Erythroblast (primary cell): ENCODE measurements at places on chromosomes 1 and 21.
A peak's percentile ranks its signal among the peaks of the same experiment; 100 is the strongest.

GRCh38 chr1:65889441-65889840 is 96.7 kb downstream of the PDE4B start:
- DNase-seq = no peak

DNA sequence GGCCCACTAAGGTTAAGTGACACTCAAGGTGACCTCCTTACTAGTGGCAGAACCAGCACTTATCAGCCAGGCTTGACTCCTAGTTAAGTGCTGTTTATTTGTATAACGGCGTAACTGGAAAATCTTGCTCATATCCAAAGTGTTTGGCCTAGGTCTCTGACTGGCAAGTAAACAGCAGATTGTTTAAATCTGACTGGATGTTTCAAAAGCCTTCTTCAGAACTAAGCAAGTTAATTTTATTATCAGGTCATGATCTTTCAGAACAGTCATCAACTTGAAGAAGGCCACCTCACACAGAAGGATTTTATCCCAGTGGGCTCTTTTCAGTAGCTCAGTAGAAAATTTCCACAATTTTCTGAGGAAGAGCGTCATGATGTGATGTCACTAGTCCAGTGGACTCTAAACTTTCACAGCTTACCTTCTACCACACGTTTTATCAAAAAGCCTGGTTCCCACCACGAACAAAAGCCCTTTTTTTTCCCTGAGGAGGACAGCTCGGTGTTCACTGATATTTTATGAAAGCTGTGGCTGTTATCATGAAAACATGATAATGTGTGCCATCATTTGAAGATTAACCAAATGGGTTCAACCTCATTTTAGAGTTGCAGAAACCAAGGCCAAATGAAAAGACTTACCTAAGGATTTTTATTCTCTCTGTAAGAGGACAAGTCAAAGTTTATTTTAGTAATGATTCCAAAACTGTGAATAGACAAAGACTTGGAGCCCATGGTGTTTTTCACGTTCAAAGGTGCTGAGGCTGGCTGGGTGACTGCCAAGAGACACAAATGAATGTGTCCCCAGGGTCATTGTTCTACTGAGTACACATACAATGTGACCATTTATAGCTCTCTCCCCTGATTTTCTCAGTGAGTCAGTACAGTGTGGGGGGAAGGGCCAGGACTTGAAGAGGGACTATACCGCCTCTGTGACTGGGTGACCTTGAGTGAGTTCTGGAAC is 9.1 kb downstream of the SGIP1 start:
- DNase-seq = no peak

- DNase-seq = no peak
Measured at GRCh38 chr1:44792736-44793502, 4.9 kb upstream of the BEST4 start.

GRCh38 chr1:101128846-101129245 is 103.3 kb upstream of the DPH5 start:
- DNase-seq = no peak

DNA sequence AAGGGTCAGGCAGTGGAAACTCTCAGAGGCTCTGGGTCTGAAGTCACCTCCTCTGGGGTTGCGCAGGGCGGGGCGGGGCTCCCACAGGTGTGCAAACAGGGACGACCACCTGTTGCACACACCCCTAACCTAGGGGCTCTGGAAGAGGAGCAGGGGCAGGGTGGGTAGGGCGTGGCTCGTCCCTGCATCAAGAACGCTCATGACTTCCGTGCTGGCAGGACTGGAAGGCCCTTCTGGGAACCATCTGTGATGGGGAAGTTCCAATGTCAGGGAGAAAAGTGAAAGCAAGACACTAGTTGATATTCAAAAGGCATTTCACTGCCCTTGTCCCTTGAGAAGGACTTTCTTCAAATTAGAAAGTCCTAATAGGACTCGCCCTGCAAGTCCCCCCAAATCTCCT is 22.1 kb upstream of the CLSTN1 start:
- DNase-seq = no peak

- no peak for DNase-seq
Measured at GRCh38 chr1:43366601-43367025, 1.2 kb downstream of the ELOVL1 start.

DNA sequence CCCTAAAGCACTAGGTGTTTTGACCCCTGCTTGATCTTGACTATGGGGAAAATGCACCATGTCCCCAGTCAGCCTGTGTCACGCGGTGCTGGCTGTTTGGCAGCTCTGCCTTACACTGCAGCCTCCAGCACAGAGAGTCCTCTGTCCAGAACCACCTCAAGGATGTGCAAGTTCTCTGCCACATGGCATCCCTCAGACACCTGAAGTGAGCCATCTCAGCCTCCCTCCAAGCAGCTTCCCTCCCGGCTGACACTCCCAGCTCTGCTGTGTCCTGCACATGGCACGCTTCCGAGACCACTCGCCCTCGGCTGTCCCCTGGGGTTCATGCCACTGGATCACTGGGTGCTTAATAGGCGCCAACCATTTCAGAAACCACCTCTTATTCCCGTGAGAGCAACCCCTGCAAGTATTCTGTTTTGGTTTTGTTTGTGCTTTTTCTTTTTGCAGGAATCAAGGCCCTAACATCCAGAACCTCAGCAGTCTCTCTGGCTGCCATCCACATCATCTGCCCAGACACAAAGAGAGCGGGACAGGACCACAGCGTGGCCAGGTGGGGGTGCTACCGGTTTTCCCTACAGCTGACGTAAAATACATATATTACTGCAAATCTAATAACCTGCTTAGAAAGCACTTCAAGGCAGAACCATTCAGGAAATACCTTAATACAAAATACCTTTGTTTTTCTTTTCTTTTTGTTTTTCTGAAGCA is 45.7 kb downstream of the CAPZB start:
- peak; percentile 36 for DNase-seq

DNA sequence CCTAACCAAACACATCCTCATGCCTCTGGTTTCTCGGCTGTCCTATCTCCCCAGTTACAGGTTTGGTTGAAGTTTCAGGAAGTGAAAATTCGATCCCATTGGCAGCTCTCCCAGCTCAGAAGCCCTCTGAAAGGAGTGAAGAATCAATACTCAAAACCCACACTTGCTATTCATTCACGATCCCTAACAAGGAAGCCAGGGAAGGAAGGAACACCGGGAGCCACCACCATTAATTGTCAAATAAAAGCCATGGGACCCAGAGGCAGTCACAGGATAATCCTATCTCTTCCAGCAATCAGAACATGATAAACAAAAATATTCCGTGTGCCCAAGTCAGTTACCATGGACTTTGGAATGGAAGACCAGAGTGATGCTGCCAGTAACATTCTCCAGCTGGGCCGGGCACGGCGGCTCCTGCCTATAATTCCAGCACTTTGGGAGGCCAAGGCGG is 7.0 kb downstream of the TMPRSS2 start:
- no peak for DNase-seq

GRCh38 chr1:55039342-55040082 is at the start of gene PCSK9:
Gene PCSK9 (plus strand): TSS chr1:55039548. CDS start chr1:55039838, 290 bp downstream.
- DNase-seq = peak; percentile 38

DNA sequence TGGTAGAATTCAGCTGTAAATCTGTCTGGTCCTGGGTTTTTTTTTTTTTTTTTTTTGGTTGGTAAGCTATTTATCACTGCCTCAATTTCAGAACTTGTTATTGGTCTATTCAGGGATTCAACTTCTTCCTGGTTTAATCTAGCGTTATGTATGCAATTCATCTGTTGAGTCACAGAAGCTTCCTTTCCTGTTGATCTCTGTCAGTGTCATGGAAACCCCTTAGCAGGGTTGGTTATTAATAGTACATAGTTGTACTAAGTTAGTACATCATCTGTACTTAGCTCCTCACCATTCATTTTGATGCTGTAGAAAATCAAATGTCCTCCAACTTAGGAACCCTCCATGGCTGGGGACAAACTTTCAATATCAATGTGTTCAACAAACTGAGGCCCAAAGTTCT is 51.0 kb upstream of the BARHL2 start:
- DNase-seq = no peak

- DNase-seq = no peak
Measured at GRCh38 chr1:14616632-14617396, 18.3 kb downstream of the KAZN start.

DNA sequence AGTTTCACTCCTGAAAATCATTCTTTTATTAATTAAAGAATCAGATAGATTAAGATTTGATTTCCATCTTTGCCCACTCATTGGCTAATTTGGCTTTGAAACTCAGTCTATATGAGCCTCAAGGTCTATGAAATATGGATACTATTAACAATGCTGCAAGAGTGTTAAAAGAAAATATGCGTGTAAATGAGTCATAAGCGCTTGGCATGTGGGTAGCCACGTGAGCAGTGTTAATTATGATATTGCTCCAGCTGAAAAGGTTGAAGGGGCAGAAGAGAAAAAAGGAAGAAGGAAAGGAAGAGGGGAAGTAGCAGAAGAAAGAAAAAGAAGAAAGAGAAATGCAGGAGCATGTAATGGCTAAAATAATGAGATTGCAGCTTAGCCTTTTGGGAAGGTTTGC is 151.4 kb downstream of the CHRM3 start:
- no peak for DNase-seq

- no peak for DNase-seq
Measured at GRCh38 chr1:54887665-54888071, 673 bp upstream of the DHCR24 start.

GRCh38 chr1:93588206-93588605 is 93.4 kb downstream of the BCAR3 start:
- DNase-seq = no peak

DNA sequence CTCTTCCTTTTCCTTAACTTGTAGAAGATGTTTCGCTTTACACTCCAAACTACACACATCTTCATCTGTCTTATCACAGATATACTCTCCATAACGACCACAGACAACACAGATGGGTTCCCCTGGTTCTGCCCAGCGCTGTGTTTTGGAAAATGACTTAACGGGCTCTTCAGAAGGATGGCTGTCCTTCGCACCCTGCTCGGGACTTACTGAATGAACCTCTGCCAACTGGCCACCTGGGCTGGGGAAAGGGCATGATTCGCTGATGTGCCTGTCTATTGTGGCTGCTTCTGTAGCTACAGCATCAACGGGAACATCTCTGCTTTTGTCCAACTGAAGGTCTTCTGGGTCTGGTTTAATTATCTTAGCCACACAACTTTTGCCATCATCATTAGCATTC is 3.4 kb downstream of the DDX59 start:
- DNase-seq = no peak

- DNase-seq = no peak
Measured at GRCh38 chr1:41461790-41462679, 22.4 kb downstream of the EDN2 start.

GRCh38 chr21:15279482-15279881 is 214.7 kb upstream of the NRIP1 start:
- no peak for DNase-seq

DNA sequence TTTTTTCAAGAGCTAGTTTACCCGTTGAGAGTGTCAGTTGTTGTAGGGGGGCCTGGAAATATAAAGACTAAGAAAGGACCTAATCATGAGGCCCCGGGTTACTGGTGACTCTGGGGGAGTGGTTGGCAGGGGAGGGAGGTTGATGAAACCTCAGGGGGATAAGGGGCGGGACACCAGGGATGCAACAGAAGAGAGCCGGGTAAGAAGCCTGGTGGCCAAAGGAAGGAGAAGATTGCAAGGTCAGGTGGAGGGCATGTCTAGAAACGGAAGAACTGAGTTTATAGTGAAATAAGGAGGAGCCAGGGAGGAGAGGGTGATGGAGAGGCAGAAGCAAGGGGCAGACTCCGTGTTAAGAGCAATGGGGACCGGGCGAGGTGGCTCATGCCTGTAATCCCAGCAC is 12.5 kb upstream of the SPOCD1 start:
- DNase-seq = peak; percentile 24

- no peak for DNase-seq
Measured at GRCh38 chr1:61828805-61829204, 86.5 kb downstream of the PATJ start.

GRCh38 chr1:225460737-225461532 is 33.1 kb upstream of the LBR start:
- no peak for DNase-seq

GRCh38 chr1:218473522-218473921 is 128.4 kb downstream of the TGFB2 start:
- no peak for DNase-seq

- peak; percentile 64 for DNase-seq
Measured at GRCh38 chr1:31795801-31796621, 19.8 kb downstream of the SPOCD1 start.

GRCh38 chr1:216632980-216633379 is 90.2 kb downstream of the ESRRG start:
- DNase-seq = no peak

- no peak for DNase-seq
Measured at GRCh38 chr1:205627956-205628355, 3.9 kb downstream of the ELK4 start.

- no peak for DNase-seq
Measured at GRCh38 chr1:79472067-79472656, 465.6 kb upstream of the ADGRL4 start.

DNA sequence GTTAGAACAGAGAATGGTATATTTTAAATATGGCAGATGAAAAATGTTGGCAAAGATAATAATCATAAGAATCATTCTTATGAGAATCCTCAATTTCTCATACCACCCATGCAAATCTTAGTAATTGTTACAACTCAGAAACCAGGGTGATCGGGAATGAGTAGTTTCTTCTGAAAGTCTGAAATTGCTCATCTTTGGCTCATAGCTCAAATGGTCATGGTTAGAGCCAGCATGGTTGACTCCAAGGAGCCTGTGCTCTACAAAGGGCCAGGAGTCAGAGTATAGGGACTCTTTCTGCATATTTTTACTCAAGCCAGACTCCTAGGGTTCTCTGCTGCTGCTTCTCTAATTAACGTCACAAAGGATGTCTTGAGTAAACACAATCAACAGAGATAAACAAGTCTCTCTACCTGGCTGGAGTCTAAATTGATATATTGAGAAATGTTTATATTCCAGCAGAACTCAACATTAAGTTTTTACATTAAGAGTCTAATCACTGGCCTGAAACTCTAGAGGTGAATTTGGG is 1.9 kb upstream of the ETV3 start:
- DNase-seq = no peak

- DNase-seq = no peak
Measured at GRCh38 chr1:60225486-60225885, 151.9 kb upstream of the C1orf87 start.

DNA sequence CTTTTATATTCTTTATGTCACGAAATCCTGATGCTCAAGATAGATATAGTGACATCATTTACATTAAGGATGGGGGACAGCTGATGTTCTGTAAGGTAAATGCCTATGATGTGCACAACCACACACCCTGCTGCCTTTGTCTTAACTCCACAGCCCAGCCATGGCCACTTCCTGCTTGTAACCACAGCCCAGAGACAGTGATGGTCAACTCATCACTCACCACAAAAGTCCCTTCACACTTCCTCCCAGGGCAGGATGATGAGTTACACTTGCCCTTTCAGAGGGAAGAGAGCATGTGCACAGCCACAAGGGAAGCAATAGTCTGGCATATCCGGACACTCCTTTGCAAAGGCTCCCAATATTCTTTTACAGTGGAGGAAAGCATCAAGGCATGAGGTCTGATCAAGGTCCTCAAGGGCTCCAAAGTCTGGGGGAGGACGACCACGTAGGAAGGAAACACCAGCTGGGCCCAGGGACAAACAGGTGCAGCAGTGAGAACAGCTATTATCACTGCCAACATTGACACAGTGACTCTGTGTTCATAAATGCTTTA is 53.8 kb downstream of the PLPP3 start:
- no peak for DNase-seq

GRCh38 chr1:167698313-167698712 is 23.5 kb upstream of the MPZL1 start:
- no peak for DNase-seq
